Motor neuron (in vitro differentiated cells): ENCODE measurements at places on chromosomes 6 and 20. TPM values are rescaled to one million over a fixed set of nuclear protein-coding genes. Genes with fewer than 3 reads are reported as not detected.

The BLOC1S5 gene
- total RNA-seq: 17.7 and 21.1 TPM in 2 replicates

The PRDM13 gene
- not detected in 2 replicates for total RNA-seq

The MUCL3 gene
- total RNA-seq: 0.23 and 0.29 TPM in 2 replicates

The GSTA2 gene
- not detected in 2 replicates for total RNA-seq

The FAM184A gene
- total RNA-seq: 27.5 and 28.7 TPM in 2 replicates

The PPIL1 gene
- total RNA-seq: 43.4 and 44.3 TPM in 2 replicates

The OR14J1 gene
- 0.14 and 0.15 TPM in 2 replicates for total RNA-seq

The GABRR1 gene
- 3.0 and 3.2 TPM in 2 replicates for total RNA-seq

The PDYN gene
- total RNA-seq: 0.06 TPM in 1 of 2 replicates, not detected in the other

The SRPK1 gene
- total RNA-seq: 64.6 and 67.1 TPM in 2 replicates

The GSTA3 gene
- not detected in 2 replicates for total RNA-seq

The SLC35B3 gene
- total RNA-seq: 10.9 and 11.5 TPM in 2 replicates

The SLC32A1 gene
- total RNA-seq: 2.4 and 2.6 TPM in 2 replicates

The RNF217 gene
- total RNA-seq: 13.9 and 15.3 TPM in 2 replicates
